ENCODE measurements at places on chromosomes 1 and 21.

- no peak for DNase-seq
Observed at GRCh38 chr21:32364796-32365195, 28.0 kb downstream of the URB1 start.

DNA sequence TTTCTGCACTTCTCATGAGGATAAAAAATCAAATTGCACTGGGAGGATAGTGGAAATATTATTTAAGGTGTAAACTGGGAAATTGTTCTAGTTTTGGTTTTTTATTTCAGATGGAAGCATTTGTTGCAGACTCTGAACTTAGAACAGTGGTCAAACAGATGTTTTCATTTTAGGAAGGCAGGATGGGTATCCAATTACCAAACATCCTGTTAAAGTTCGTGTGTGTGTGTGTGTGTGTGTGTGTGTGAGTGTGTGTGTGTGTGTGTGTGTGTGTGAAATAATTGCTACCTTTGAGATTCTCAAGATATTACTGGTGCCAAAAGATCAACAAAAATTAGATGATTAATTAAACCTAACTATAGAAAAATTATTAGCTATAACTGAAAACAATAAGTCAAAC lies 24.3 kb upstream of the DUSP10 start:
- DNase-seq, result no peak

- no peak for DNase-seq
Observed at GRCh38 chr21:42737951-42738590, 84.7 kb downstream of the PDE9A start.

DNA sequence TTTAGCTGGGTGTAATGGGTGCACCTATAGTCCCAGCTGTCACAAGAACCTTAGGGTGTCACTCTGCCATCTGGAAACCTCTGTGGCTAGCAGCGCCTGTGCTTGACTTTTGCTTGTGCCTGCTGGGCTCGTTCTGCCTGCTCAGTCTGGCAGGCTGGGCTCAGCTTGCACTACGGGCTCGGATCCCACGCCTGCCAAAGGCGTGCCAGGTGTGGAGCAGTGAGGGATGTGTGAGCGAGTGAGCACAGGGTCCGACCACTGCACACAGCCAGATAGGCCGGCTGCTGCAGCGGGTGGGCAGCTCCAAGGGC lies 2.8 kb upstream of the LSM10 start:
- no peak for DNase-seq

DNA sequence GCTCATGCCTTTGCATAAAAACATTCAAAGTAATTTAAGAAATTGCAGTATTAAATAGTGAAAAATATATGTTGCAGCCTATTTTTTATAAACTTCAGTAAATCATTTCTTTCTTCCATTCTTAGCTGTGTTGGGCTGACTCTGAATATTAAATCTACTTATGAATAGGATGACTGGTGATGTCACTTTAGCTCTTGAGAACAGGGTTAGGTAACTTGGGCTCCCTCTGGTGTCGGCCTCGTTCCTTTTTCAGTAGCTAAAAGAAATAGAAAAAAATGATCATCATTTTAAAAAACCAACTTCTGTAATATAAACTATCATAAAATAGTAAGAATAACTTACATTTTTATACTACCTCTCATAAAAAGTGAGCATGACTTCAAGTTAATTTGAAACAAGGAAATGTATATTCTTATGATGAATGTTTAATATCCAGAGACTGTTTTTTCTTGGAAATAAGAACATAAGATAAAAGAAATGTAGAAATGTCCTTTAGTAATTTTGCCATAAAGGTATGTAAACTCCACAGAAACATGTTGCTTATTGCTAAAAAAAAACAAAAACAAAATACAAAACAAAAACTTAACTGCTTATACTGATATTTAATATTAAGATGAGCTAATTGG lies 26.8 kb upstream of the NCAM2 start:
- no peak for DNase-seq

GRCh38 chr1:62295921-62296491 lies 23.2 kb downstream of the KANK4 start:
- DNase-seq, result no peak

- no peak for DNase-seq
Observed at GRCh38 chr1:214603819-214604252, 841 bp downstream of the CENPF start.

GRCh38 chr1:178220094-178220493 lies 126.2 kb downstream of the RASAL2 start:
- DNase-seq, result no peak

- no peak for DNase-seq
Observed at GRCh38 chr1:148318904-148319242, 164.2 kb downstream of the PPIAL4G start.

Data from activated T-cell treated with anti-CD3 and anti-CD28 coated beads for 4 hours (primary cell).